ENCODE measurements at places on chromosomes 1 and 21.

- no peak for DNase-seq
These were observed 16.3 kb upstream of the PADI2 start for GRCh38 chr1:17135530-17135929.

GRCh38 chr1:220791956-220792355 is 5.2 kb downstream of the MTARC1 start:
- DNase-seq: no peak

GRCh38 chr1:17432412-17432811 is 7.1 kb downstream of the RCC2 start:
- DNase-seq: no peak

DNA sequence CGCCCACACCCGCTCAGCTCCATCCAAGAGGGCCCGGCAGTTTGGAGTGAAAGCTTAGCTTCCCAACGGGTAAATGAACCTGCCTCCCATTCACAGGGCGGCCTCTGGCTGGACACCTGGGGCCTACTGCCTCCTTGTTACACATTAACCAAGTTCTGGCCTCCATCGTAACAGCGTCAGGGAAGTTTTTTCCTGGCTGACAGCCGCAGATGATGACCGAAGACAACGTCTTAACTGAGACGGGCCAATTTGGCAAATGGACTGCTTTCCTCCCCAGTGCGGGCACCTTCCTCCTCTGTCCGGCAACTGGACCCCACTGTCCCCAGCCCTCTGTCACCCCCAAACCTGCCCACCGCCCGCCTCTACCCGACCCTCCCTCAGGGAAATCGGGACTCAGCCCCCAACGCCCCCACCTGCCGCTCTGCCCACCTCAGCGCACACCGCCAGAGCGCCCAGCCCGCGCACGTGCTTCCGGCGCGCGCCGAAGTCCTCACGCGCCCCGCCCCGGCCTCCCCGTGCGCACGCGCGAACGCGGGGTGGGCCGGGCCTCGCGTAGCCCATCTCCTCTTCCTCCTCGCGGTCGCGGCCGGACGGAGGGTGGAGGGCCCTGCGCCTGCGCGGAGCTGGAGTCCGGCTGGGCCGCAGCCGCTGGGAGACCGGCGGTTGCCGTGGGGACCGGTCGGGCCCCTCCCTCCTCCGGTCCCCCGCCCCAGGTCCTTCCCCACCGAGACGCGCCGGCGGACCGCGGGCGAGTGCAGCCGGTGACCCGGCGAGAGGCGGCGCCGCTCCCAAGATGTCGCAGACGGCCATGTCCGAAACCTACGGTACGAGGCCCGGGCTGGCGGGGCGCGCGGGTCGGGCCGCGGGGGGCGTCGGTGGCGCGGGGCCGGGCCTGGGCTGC is at the start of gene RAB4A:
Gene RAB4A (plus strand): TSS at position 565 of the 901 bp plus-strand sequence. CDS start 229 bp downstream, at position 794.
- peak; percentile 17 for DNase-seq

DNA sequence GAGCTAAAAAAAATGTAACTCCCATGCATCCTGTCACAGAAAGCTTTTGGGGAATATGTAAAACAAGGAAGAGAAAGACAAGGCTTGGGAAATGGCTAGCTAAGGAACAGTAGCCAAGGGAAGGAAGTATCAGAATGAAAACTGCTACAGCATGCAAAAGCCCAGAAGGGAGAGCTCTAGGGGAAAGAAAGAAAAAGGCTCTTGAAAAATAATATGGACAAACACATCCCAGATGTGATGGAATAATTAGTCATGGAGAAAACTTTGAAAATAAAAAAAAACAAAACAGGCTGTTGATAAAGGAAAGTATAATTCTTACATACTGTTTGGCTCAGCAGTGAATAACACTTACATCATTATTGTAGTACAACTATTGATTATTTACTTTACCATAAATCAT is 47.9 kb upstream of the VCAM1 start:
- no peak for DNase-seq

DNA sequence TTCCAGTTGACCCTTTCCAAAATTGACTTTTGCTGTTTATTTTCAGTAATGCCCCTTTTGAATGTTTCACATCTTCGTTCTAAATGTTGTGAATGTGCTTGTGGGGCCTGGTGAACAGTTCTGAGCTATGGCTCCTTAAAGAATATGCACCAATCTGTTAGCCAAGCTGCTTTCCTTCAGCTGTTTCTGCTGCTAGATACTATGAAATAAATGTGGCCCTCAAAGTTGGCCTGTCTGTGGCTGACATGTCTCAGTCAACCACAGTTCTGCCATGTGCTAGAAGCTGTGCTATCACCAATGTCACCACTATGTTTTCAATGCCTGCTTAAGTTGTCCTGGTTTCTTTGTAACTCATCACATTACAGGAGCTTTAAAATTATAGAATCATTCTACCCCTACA is 86.7 kb upstream of the BCL10 start:
- DNase-seq: no peak

DNA sequence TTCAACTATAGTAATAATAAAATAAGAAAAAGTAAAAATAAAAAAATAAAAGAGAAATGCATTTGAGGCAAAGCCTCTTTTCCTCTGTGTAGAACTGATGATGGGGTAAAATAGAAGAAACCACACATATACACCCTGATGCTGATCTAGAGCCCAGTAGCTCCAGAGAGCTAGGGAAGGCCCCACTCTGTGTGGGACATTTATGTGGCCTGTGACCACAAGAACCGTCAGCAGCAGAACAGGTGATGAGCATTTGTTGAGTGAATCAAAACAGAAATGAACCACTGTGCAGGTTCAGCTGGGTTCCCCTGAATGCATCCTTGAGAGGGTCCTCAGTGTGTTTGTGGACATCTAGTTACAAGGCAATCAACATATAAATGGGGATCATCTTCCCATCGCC is 221.8 kb upstream of the HOOK1 start:
- DNase-seq: no peak

DNA sequence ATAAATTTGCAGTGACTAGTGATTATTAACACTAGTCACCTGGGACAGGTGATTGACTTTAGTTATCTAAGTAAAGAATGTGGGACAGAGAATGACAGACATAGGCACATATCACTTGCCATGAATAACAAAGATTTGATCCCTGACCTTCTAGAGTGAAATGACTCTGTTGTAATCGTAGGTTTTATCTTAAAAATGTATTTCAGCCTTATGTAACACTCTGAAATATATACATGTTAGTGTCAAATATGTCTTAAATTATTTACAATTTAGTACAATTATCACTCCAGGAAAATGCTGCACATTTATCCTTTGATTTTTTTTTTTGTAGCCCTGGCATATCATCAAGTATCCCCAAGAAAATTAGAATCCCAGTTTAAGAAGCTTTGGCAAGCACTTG is 186.4 kb upstream of the PTGFR start:
- no peak for DNase-seq

- no peak for DNase-seq
These were observed 8.1 kb downstream of the MIS18A start for GRCh38 chr21:32270748-32271147.

DNA sequence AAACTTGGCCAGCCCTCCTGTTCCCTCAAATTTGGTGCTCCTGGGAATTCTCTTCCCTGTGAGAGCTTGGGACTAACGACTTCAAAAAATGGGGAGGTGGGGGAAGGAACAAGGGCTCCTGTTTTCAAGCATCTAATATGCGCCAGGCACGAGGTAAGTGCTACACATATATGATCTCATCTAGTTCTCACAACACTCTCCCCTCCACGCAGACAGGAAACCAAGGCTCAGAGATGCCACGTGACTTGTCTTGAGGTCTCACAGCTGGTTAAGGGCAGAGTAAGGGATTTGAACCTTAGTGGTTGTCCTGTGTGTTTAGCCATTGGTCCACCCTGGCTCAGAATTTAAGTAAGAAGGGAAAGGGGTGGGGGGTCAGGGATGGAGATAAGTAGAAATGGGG is 125.9 kb downstream of the DMRTB1 start:
- DNase-seq: no peak

DNA sequence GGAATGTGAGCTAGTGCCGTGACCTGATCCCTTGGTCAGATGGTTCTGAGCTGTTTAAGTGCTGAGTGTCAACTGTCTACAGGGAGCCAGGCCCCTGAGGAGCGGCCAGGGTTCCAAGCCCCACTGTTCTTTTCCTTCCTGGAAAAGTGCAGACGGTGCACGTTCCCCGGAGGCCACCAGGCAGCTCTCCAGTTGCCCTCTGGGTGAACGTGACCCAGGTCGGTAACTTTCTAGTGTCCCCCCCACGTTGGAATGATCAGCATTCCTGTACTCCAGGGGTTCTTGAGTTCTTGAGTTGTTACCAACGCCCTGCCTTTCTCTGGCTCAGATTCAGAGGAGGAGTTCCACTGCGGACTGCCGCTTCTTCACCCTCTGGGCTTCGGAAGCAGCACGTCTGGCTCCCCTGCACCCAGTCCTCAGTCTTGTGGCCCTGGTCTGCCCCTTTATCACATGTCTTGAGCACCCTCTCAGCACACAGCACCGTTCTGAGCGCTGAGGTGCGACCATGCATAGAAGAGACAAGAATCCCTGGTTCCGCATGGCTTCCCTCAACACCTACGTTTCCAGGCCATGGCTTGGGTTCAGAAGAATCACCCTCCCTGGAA is 131.5 kb downstream of the DHRS3 start:
- DNase-seq: no peak

DNA sequence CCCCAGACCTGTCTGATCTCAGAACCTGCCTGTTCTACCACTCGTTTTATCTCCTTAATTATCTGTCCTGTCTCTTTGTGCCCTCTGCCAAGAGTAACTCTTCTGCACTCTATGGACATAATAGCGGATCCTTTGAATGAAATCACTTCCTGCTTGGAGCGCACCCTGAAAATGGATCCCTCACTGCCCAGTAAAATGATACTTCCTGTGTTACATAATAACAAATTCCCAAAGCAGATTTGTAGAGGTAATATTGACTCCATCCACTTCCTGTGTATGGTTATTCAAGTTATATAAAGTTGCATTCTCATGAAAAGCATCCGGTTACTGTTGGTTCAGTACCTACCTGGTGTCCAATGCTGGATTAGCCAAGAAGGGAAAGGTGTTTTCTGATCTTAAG is 246.0 kb downstream of the TRABD2B start:
- no peak for DNase-seq

DNA sequence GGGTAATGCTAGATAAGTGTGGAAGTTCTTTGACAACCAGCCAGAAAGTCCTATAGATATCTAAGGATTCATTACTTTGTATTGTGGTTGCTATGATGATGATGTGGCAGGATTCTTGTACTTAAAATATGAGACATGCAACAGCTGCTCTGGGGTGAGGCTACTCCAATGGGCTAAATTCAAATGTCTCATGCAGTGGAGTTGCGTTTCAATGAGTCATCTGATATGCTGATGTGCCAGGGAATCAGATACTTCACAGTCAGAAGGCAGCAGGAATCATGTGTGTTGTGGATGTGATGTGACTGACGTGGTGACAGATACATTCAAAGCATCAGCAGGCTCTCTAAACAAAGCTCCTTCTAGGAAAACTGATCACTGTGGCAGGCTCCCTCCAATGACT is 66.5 kb downstream of the TSEN15 start:
- DNase-seq: no peak

DNA sequence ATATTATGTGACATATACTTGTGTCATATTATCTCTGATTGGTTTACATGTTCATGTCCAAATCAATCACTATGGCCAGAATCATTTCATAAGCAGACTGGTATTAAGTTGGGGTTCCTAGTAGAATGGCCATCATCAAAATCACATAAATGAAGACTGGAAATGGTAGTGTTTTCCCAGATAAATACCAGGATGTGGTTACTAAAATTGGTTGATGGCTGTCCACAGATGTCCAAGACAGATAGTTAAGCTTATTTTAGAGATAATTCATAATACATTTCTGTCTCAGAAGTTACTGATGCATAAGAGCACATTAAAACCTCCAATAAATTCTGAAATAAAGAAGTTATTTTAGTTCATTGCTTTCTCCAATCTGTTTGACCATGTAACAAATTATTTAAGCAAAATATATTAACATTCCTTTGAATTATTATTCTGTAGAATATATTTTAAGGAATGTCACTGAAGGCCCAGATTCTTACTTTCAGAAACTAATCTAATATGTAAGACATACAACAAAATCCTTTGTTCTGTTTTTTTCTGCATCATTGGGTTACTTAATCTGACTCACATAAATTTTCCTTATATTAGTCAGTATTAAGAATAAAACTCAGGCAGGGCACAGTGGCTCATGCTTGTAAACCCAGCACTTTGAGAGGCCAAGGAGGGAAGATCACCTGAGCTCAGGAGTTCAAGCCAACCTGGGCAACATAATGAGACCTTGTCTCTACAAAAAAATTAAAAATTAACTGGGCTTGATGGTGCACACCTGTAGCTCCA is 483.9 kb downstream of the PTPRC start:
- no peak for DNase-seq

- no peak for DNase-seq
These were observed 838 bp upstream of the DISP1 start for GRCh38 chr1:222813866-222814535.

GRCh38 chr1:5765997-5766913 is 226.0 kb downstream of the NPHP4 start:
- DNase-seq: no peak

DNA sequence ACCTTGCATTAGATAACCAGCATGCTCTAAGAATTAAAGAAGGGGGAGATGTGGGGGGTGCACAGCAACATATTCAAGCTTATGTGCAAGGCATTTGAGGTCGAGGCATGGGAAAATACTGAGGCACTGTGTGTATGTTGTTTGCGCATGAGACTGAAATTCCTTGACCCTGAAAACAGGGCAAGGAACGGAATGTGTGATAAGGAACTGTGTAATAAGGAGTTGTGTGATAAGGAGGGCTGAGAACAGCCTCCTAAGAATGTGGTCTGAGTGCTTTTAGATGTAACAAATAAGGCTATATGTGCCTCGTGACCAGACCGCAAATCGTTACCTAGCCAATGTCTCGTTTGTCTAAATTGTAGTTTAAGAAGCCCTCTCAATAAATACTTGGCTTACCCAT is 26.5 kb upstream of the ITLN1 start:
- DNase-seq: no peak

DNA sequence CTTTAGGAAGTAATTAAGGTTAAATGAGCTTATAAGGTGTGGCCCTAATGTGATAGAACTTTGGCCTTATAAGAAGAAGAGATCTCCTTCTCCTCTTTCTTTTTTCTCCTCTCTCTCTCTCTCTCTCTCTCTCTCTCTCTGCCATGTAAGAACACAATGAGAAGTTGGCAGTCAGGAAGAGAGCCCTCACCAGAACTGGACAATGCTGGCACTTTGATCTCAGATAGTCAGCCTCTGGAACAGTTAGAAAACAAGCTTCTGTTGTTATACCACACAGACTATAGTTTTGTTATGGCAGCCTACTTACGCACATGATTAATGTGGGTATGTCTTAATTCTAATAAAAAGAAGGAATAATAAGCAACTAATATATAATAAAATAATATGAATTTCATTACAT is 444.2 kb upstream of the LRRC7 start:
- DNase-seq: no peak

GRCh38 chr1:207565546-207566468 is 69.8 kb downstream of the CR1 start:
- no peak for DNase-seq

DNA sequence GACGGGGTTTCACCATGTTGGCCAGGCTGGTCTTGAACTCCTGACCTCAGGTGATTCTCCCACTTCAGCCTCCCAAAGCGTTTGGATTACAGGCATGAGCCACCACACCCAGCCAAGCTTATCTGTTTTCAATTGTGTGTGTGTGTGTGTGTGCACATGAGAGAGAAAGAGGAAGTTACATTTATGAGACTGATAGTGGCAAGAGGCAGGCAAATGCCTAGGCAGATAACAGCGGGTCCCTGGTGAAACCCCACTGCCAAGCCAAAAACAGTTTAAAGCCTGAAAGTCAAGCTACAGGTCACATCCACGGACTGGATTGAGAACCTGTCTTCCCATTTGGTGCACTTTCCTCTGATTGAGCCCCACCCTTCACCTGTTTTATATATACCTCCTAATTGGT is 35.1 kb upstream of the IFNGR2 start:
- no peak for DNase-seq
